ENCODE measurements at places on chromosomes 12 and 14. TPM values are rescaled to one million over a fixed set of nuclear protein-coding genes. Genes with fewer than 3 reads are reported as not detected.

Gene TSFM
- total RNA-seq: 63.6 TPM

DNA sequence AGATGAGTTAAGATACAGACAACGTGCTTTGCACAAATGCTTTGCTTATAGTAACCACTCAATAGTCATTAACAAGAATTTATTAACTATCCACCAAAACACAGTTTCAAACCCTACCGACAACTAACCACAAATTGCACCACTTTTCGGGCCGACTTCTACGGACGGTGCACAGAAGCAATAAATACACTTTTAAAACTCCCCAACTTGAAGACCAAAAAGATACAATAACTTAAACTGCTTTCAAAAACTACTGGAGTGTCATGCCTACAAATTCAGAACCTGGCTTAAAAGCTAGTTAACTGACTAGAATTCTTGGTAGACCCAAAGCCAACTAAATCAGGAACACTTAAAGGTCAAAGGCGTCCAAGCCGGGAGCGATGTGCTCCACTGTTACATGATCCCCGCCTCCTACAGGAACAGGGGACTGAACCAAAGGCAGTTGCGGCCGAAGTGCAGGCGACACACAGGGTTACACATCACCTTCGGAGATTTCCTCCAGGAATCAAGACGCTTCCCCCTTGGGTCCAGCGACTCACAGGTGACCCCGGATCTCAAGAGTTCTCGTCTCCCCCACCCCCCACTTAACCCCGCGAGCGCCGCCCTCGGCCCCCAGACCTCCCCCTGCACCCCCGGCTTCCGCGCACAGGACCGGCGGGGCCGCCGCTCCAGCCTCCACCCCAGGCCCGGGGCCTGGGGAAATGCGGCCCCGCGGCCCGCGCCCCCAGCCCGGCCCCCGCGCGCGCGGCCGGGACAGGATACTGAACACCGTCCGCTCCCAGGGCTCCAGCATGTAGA, 507 bp downstream of the SPTSSA start:
- DNase-seq: peak; percentile 56

- no peak for DNase-seq
These were observed 43.6 kb downstream of the IRF2BPL start for GRCh38 chr14:76984787-76985375.

Gene ABCC9
- not detected for total RNA-seq

DNA sequence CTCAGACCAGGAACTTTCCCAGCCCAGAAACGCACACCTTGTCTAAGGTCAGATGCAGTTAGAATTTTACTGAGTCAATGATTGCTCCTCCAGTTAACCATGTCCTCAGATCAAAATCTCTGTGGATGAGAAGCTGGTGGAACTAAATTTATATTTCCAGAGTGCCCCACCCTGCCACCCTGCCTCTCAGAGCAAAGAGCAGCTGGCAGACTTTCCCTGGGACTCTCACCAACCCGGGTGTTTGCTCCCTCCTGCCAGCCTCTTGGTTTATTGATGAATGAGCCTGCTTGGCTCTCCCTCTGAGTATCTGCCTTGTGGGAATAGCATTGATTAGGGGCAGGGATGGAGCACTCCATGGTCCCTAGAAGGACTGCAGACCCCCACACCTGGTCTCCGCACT, 5.9 kb upstream of the KRT1 start:
- no peak for DNase-seq

GRCh38 chr12:23816394-23816851, 133.0 kb downstream of the SOX5 start:
- DNase-seq: no peak

Gene TOMM20L
- total RNA-seq: not detected

Gene TAS2R13
- 0.16 TPM for total RNA-seq

Gene ZFHX2
- not detected for total RNA-seq

DNA sequence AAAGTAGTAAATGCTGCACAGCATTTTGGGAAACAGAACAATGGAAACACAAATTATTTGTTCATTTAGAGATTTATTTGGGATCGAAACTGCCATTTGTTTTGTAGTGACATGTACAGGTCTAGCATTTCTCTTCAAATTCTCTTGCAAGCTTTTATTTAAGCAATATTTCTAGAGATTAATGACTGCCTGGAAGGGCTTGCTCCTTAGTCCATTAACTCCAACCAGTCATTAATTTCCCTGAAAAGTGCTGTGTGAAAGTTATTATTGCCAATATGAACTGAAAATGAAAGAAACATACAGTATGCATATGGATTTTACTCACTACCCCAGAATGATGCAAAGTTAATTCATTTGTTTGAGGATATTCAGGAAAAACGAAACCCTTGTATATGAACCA, 1349.6 kb upstream of the FLRT2 start:
- no peak for DNase-seq

DNA sequence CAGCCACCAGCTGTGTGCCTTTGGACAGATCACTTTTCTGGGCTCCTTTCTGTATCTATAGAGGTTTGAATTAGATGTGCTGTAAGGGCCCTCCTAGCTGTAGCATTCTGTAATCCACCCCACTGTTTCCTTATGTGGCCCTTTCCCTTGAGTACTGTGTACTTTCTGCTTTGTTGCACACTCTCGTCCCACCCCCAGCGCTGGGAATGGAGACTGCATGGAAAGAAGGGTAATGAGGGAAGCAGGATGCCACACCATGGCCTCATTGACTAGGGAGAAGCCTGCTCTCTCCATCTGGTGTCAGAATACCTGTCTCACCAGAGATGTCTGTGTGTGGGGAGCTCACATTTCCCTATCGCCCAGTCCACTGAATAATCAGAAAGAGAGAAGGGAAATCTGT, 13.6 kb upstream of the GALNT16 start:
- DNase-seq: no peak

- DNase-seq: no peak
These were observed 9.2 kb upstream of the NUAK1 start for GRCh38 chr12:106147956-106148355.

GRCh38 chr14:23306412-23307145, at the start of gene BCL2L2:
TSS of gene BCL2L2 (plus strand) at chr14:23306833. CDS start at chr14:23307768, 935 bp downstream.
- DNase-seq: peak; percentile 86

DNA sequence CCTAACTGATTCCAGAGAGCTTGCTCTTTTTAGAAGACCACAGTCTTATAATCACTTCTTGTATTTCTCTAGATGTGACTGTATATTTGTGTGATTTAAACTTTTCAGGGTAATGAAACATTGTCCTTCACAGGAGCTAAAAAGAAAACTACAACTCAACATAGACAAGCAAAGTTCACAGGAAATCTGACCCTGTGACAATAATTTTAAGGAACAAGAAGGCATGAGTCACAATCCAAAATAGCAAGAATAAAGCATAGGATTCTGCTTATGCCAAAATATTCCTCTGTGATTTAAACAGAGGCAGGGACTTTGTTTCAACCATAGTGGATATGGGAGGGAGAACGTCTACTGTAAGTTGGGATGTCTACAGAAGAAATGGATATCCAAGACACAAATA, 44.3 kb downstream of the GPR65 start:
- DNase-seq: no peak

DNA sequence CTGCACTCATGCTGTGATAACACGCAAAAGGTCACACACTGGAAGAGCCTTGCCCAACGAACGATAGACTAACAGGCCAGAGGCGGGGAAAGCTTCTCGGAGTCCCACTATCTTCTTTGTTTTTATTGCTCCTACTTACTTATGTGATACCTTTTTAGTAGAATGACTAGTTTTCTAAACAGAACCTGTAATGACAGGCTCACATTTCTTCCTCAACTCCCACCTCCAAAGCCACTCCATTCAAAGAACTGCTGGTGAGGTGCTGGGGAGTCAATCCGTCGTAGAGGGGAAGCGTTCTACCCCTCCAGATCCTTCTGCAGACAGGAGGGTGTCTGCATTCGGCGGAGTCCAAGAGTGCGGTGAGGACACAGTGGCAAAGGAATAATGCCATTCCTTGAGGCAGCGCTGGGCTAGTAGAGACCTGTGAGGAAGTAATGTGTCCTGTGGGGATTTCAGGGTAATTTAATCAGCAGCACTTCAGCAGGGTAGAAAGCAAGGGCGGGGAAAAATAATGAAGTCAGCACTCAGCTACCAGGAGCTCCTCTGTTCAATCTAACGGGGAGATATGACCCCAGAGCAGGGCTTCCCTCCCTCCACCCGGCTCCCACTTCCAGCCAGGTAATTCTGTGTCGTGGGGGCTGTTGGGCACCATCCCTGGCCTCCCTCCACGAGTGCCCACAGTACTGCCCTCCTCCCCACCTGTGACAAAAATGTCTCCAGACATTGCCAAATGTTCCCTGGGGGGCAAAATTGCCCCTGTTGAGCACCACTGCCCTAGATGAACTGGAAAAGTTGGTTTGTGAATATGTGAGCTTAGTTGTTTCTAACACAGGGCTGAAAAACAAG, 25.2 kb downstream of the SPRING1 start:
- no peak for DNase-seq

DNA sequence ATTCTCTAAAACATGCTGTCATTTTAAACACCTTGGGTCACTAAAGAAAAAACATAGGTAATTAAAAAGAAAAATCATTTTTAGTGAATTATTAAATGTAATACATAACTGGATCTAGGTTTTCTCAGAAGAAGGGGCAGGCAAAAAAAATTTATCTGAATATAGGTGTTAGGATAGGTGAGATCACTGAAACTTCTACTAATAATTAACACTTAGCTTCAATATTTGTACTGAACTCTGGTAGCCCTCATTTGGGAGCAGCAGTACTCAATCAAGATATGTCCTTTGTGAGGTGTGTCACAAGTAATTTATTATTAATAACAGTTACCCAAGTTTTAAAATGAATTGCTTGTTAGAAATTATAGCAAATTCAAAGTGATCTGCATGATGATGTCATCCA, 103.6 kb downstream of the ATP23 start:
- no peak for DNase-seq

- no peak for DNase-seq
These were observed 9.4 kb downstream of the SLC6A13 start for GRCh38 chr12:253116-253831.

Gene TOX4
- total RNA-seq: 16.0 TPM

Gene LTBR
- 234 TPM for total RNA-seq

Gene KCNA5
- total RNA-seq: not detected

DNA sequence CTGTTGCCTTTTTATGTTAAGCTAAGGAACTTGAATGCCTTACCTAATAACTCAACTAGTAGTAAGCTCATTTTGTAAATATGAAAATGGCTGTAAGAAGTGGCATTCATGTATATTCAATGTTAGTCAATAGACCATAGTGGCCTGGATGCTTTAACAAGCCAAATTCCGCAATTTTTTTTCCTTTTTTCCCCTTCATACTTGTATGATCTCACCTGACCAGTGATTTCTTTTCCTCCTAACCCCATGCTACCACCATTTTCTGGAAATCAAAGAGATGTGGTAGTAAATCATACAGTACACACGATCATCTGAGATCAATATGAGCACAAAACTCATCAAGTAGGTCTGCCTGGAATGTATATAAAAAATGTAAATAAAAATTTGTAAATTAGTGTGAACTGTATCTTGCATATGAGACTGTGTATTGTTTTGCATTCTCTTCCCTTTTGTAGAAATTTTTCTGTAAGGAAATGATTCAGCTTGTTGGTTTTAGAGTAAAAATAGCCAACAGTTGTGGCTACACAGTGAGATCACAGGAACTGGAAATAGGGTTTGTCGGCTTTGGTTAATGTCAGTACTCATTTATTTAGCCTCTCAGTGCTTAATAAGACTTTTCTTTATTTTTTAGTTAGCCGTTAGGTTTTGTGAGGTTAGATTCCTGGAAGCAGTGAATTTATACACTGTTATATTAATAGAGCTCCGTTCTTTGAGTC, 62.5 kb downstream of the ETNK1 start:
- DNase-seq: no peak

GRCh38 chr14:104094056-104094708, 8.7 kb downstream of the ASPG start:
- no peak for DNase-seq

DNA sequence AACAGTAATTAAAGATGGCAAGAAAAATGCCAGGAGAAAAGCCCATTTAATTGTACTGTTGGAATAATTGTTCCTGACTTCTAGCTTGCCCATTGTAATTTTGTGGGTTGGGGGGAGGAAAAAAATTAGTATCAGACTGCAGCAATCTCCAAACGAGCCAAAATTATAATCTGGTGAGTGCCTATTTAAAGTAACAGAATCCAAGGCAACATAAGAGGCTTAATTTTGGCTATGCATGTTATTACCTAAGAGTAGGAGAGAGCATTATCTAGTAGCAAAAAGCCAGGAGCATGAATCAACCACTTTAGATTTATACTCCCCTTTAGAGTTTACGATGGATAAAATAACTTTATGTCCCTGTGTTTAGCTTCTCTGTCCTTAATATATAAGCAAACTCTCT, 14.6 kb upstream of the DENND5B start:
- DNase-seq: no peak

Gene LTA4H
- 35.0 TPM for total RNA-seq

- no peak for DNase-seq
These were observed 1304.7 kb upstream of the FLRT2 start for GRCh38 chr14:84225268-84225667.

Gene EGLN3
- 6.8 TPM for total RNA-seq

- peak; percentile 83 for DNase-seq
These were observed 19.8 kb downstream of the GALNT6 start for GRCh38 chr12:51371295-51371953.

GRCh38 chr12:130719263-130719859, 3.3 kb upstream of the RIMBP2 start:
- no peak for DNase-seq

DNA sequence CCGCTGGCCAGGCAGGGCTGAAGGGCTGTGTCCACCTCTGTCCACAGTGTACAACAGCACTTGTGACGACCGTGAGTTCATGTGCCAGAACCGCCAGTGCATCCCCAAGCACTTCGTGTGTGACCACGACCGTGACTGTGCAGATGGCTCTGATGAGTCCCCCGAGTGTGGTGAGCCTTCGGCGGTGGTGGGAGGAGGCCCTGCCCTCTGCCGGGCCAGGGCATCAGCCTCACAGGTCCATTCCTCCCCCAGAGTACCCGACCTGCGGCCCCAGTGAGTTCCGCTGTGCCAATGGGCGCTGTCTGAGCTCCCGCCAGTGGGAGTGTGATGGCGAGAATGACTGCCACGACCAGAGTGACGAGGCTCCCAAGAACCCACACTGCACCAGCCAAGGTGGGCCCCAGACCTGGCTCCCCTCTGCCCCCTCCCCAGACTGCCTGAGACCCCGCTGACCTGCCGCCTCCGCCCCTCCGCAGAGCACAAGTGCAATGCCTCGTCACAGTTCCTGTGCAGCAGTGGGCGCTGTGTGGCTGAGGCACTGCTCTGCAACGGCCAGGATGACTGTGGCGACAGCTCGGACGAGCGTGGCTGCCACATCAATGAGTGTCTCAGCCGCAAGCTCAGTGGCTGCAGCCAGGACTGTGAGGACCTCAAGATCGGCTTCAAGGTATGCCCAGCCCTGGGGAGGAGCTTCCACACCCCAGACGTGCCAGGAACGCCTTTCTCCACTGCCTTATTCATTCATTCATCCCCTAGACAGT, 20.8 kb upstream of the NXPH4 start:
- DNase-seq: no peak

GRCh38 chr14:59363531-59364226, 101.5 kb downstream of the GPR135 start:
- DNase-seq: no peak

DNA sequence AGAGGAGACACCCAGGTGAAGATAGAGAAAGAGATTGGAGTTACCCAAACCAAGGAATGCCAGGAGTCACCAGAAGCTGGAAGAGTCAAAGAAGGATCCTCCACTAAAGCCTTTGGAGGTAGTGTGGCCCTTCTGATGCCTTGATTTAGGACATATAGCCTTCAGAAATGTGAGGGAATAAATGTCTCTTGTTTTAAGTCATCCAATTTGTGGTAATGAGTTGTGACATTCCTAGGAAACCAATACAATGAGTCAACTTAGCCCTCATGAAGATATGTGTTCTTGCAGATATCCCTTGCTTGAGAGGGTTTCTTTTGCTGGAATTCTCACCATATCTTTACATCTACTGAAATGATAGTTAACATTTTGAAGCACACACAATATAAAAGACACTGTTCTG, 58.8 kb downstream of the CCER1 start:
- DNase-seq: no peak

Gene LRP1
- 22.8 TPM for total RNA-seq

Data from HT-29 (cell line).